ENCODE measurements at places on chromosomes 16 and 17.
A peak's percentile ranks its signal among the peaks of the same experiment; 100 is the strongest.

DNA sequence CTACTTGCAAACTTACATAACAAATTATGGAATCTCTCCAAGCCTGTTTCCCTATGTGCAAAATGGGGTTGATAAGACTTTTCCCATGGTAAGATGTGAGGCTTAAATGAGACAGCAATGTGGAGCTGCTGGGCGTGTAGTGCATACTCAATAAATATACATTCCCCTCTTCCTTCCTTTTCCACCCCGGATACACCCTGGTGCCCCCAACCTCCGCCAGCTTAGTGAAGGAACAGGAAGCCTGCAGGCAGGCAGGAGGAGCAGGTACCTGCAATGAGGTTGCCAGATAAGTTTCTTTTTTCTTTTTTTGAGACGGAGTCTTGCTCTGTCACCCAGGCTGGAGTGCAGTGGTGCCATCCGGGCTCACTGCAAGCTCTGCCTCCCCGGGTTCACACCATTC, 14.9 kb downstream of the C17orf50 start:
- no peak for DNase-seq

- peak; percentile 19 for DNase-seq
Measured at GRCh38 chr17:27782791-27783206, 17.5 kb downstream of the NOS2 start.

DNA sequence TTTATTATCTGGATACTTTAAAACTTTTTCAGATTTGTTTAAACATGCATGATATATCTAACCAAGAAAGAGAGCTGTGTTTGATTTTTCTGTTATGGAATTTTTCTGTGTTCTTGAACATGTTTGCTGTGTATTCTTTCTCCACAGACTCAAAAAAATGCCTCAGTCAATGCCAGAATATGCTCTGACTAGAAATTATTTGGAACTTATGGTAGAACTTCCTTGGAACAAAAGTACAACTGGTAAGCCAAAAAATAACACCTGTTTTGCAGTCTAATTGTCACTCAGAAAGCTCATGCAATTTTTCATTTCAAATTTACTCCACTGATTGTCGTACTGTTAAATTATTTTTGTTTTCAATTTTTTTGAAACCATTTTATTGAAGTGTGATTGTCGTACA, 15.3 kb upstream of the ABCC11 start:
- DNase-seq, result no peak

DNA sequence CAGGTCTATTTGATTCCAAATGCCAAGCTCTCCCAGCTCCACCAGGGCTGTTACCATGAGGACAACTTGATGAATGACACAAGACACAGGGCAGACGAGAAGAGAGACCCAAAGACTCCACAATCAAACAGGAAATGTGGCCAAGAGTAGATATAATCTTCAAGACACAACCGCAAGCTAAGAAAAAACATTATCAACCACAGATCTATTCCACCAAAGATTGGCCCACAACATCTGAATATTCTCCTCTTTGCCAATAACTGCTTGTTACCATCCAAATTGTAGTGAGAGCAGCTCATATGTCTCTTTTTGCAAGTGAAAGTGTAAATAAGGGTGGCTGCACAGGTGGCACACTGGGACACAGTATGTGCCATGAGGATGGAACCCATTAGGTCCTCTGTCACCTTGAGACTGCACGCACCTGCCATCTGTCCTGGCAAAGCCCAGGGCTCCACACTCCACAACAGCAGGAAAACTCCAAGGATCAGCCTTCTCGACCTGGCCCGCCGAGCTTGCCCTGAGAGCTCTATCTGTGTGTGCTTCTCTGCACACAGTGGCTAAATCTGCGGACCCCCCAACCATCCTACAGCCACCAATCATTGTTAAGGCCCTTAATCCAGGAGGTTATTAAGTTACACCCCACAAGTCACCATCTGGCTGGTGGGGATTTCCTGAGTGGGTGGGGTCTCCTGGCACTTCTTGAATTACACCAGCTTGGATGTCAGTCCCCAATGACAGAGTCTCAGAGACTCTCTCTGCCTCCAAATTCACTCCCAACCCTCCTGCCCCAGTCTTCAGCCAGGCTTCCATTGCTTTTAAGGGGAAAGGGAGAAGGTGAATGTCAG, 50.5 kb downstream of the DYNLRB2 start:
- DNase-seq, result no peak

DNA sequence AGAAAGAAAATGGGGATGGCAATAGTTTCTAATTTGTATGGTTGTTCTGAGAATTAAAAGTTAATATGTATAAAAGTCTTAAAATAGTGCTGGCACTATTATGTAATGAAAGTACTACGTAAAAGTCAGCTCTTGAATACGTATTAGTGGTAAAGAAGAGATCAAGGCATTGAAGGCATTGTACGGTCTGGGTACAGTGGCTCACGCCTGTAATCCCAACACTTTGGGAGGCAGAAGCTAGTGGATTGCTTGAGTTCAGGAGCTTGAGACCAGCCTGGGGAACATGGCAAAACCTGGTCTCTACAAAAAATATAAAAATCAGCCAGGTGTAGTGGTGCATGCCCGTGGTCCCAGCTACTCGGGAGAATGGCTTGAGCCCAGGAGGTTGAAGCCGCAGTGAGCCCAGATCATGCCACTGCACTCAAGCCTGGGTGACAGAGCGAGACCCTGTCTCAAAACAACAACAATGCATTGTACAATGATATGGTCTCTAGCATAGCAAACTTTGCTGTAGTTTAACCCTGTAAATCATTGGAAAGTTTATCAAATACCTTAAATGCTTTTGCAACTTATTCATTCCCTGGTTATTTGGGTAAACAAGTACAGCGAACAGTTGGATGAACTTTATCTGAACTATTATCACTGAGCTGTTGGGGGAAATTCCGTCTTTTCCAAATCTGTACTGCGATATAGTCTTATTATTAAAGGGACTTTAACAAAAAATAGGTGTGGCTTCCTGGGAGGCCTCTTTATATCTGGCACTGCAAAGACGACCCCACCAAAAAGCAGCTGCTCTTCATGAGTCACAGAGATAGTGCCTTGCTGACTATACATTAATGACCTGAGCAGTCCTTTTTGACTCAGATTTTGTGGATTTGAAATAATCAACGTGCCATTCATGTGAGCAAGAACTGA, 73.6 kb downstream of the GPRC5B start:
- no peak for DNase-seq

DNA sequence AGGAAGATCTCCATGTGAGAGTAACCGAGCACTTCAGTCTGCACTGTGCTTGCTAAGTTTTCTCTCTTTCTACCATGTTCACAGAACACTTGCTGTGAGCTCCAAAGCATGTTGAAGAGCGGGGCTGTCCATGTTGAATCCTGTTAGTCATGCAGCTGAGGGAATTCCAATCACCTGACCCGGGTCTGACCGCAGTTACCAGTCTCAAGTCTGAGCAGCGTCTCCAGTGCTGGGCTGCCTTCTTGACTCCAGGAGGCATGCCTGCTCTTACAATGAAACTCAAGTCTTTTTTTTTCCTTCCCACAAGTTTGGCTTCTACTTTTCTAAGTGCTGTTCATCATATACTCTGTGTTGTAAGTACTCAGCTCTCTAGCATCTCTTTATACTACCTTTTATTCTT, 44.3 kb downstream of the HOXB1 start:
- no peak for DNase-seq

- DNase-seq, result peak; percentile 86
Measured at GRCh38 chr17:42422958-42423712, at the start of gene CAVIN1. Gene CAVIN1, minus strand, starts transcription at chr17:42423256. Its CDS starts 159 bp downstream, at chr17:42423097.

DNA sequence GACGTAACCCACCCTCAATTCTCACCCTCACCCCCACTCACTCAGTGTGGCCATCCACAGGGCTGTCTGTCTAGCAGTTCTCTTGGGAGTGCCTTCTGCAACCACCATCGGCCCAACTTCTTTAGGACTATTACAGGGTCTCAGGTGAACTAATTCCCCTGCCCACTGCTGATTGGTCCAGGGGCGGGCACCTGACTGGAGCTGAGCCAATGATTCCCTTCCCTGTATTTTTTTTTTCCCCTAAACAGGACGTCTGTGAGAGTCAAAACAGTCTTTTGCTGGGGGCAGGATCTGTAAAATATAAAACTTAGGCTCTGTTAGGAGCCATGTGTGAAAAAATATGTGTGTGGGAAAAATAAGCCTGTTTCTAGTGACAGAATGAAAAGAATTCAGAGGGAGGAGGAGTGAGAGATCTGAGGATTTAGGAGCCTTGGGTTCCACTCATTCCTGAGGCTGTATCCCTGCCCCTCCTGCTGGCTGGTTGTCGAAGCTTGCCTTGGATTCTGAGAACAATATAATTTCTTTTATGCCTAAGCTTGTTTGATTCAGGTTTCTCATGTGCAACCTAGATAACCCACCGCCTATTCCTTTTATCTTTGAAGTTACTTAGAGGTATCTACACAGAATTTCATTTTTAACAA, 115.0 kb downstream of the SPACA3 start:
- DNase-seq, result no peak

- no peak for DNase-seq
Measured at GRCh38 chr17:75843577-75844529, at the start of gene UNC13D. Gene UNC13D, minus strand, starts transcription at chr17:75844404. Its CDS starts 67 bp downstream, at chr17:75844337.

- no peak for DNase-seq
Measured at GRCh38 chr16:82658796-82659195, 32.0 kb downstream of the CDH13 start.

DNA sequence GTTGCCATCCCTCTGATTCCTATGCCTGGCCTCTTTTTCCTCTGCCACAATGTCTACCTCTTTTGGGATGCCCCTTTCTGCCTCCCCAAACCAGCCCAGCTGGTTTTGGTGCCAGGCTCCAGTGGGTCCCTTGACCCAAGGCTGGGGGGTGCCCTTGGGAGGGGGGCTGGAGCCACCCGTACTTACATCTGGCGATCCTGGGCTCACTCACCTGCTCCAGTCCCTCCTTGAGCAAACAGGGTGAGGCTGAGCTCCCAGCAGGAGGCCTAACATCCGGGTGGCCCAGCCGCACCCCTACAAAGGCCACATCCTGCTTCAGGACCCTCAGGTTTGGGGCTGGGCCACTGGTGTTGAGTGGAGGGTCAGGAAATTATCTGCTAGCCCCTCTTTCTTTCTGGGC, 1.2 kb downstream of the ERN2 start:
- no peak for DNase-seq

GRCh38 chr16:50566014-50566962, 18.1 kb downstream of the NKD1 start:
- no peak for DNase-seq

DNA sequence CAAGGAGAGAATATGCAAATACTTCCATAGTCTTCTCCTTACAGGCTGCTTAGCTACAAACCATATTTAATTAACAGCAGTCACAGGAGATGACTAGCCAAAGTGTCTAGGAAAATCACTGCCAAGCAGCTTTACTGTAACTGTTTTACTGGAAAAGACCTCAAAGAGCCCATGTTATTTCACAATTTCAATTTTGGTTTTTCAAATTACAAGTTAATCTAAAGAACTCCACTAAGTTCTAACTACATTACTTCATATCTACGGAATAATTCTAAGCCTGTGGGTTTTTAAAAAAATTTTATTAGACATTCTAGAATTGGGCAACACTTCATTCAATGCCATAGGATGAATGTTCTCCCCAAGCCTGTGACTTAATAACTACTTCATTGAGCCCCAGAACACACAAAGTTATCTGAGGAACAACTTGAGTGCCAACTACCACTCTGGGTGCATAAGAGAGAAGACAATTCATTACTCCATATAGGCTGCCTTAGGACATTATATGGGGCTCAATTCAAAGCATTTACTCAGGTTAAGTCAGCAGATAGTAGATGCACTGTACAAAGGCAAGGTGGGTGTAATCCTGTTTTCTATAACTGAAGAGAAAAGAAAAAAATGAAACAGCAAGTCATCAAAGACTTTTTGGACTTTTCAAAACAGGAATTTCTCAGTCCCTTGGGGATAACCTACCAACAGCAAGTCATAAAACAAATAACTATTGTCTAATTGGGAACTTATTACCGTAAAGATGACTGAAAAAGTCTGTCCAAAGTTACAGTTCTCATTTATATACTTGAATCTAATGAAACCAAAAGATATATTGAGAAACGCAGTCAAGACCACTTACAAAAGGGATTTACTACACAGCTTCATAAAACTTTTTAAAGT, 33.0 kb downstream of the STAT3 start:
- DNase-seq, result no peak

DNA sequence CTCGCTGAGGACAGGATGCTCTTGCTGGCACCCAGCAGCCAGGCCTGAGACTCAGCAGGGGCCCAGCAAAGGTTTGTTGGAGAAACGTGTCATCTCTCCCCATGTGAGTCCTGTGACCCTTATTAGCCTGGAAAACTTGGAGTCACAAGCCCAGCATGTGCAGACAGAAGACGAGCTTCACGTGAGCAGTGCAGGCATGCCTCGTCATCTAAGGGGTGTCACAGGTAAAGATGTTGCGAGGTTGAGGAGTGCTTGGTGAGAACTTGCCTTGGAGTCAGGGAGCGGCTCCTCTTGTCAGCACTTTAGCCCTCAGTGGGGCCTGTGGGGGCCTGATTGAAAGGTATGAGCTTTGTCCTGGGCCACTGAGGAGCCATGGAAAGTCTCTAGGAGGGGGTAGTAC, 2.1 kb upstream of the CTRL start:
- DNase-seq, result no peak

DNA sequence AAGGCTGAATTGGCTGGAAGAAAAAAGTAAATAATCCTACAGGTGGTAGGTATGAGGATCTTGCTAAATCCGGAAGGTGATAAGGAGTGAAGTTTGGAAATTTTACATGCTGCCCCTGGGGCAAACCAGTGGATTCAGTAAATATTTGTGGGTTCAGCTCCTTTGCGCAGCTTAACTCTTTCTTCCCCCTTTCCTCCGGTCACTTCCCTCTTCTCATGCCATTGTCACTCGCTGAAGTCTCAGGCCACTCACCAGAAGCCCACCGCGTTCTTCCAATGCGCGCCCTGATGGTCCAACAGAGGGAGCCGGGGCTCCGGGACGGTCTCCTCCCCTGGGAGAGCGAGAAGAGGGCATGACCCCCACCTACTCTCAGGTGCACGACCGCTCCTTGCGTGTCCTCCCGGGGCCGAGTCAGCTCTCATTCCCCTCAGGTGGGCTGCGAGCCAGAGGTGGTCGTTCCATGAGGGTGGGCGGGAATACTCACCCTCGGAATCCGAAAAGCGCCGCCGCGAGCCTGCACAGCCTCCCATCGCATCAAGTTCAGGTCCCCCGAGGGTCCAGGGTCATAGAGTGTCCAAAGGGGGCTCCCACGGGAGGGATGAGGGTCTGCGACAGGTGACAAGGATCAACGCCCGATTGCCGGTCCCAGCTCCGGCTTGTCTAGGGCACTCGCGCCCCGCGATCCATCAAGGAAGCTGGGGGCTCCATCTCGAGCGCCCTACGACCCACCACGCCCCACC, 474 bp downstream of the CLN3 start:
- DNase-seq, result peak; percentile 31

DNA sequence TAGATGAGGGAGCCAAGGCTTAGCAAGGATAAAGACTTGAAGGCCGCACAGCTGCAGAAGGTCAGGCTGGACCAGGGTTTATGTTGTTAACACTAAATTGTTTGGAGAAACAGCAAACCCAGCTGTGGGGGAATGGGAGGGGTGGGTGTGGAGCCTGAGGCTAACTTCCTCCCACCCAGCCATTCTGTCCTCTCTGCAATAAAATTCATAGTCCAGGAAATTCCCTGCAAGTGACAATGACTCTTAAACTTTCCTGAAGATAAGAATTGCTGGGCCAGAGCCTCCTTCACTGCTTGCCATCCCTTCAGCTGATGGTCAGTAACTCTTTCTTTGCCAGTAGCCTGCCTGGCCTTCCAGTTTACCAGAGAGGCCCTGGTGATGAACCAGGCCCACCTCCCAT, 19.4 kb upstream of the ATP5MC1 start:
- DNase-seq, result no peak

All from pons (tissue), 1 donor.